Lung (tissue), 17 donors: ENCODE measurements at places on chromosomes 3 and 15. TPM values are rescaled to one million over a fixed set of nuclear protein-coding genes. Genes with fewer than 3 reads are reported as not detected.
A peak's percentile ranks its signal among the peaks of the same experiment; 100 is the strongest.

GRCh38 chr3:72097053-72097452, 312.1 kb upstream of the PROK2 start:
- no peaks in the 10 kb centered on the region for H3K27me3 ChIP-seq
- no peak overlapping the region for H3K4me3 ChIP-seq
- no peak overlapping the region for H3K27ac ChIP-seq
- peaks cover 10% of the 10 kb centered on the region for H3K4me1 ChIP-seq
- DNase-seq: no peak

DNA sequence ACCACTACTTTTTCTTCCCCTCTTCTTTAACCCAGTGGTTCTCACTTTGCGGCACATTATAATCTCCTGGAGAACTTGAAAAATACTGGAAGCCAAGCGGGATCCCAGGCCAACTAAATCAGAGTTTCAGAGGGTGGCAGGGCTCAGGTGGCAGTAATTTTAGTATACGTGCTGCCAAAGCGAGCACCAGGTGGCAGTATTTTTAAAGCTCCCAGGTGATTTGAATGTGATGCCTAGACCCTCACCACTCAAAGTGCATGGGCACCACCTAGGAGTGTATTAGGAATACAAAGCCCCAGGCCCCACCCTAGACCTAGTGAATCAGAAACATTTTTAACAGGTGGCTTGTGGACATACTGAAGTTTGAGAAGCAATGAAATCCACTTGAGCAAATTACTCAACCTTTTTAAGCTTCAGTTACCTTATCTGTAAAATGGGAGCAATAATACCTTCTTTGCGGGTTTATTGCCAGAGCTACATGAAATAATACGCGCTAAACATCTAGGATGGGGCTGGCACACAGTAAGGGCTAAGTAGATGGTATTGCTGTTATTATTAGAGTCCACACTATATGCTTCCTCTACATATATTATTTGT, 8.3 kb downstream of the B3GALNT1 start:
- peak; percentile 13 for DNase-seq
- H3K4me3 ChIP-seq: no peak overlapping the region
- peaks cover 1% of the 10 kb centered on the region for H3K36me3 ChIP-seq
- H3K4me1 ChIP-seq: peaks cover 12% of the 10 kb centered on the region

DNA sequence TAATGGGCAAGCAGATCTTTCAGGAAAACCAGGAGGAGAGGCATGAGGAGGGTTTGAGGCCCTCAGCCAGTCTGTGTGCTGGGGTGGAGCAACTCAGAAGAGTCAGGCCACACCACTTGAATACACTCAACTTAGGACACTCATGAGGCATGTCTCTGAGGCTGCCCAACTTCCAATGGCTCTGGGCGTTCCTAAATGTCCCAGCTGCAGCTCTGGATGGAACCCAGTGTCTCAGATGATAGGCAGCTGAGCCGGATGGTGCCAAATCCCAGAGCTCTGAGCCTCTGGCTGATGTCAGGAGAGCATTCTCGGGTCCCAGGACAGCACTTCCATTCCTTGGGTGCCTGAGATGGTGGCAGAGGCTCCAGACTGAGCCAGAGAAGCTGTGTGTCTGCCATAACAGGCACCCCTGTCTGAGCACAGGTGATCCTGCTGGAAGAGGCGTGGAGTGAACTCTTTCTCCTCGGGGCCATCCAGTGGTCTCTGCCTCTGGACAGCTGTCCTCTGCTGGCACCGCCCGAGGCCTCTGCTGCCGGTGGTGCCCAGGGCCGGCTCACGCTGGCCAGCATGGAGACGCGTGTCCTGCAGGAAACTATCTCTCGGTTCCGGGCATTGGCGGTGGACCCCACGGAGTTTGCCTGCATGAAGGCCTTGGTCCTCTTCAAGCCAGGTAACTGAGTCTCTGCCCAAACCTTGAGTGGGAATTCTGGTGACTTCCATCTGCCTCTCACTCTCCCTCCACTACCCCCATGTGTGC, 2.8 kb downstream of the NR2E3 start:
- no peak overlapping the region for H3K4me3 ChIP-seq
- DNase-seq: no peak
- no peaks in the 10 kb centered on the region for H3K36me3 ChIP-seq
- H3K4me1 ChIP-seq: peaks cover 12% of the 10 kb centered on the region
- H3K27ac ChIP-seq: no peak overlapping the region

- H3K27me3 ChIP-seq: no peaks in the 10 kb centered on the region
- H3K4me1 ChIP-seq: no peaks in the 10 kb centered on the region
- H3K4me3 ChIP-seq: no peak overlapping the region
- no peak for DNase-seq
- no peaks in the 10 kb centered on the region for H3K36me3 ChIP-seq
These were observed 169.5 kb downstream of the MBNL1 start for GRCh38 chr3:152438181-152438580.

DNA sequence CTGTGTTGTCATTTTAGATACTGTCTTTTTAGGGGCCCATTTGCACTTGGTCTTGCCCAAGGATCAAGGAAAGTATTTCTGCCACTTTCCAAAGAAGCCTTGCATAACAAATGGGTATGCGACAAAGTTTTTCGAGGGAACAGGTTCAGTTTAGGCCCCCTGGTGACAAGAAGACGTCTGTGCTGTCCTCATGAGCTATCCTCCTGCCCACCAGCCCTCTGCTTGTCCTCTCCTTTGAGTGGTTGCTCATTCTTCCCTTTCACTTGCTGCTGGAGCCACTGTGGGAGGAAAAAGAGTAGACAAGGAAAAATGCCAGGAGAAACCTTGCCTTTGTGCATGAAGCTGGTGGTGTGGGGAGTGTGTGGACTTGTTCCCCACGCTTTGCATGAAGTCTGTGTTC, 171.9 kb downstream of the CACNA2D3 start:
- H3K4me1 ChIP-seq: no peaks in the 10 kb centered on the region
- DNase-seq: no peak
- no peaks in the 10 kb centered on the region for H3K36me3 ChIP-seq
- no peak overlapping the region for H3K27ac ChIP-seq
- H3K4me3 ChIP-seq: no peak overlapping the region

ADAMTS9 gene
- polyA plus RNA-seq: 29.9 TPM
